Activated T-cell treated with anti-CD3 and anti-CD28 coated beads, Interleukin-2, amount 50 U/mL, for 24 hours (primary cell): ENCODE measurements at places on chromosomes 5 and 9.

DNA sequence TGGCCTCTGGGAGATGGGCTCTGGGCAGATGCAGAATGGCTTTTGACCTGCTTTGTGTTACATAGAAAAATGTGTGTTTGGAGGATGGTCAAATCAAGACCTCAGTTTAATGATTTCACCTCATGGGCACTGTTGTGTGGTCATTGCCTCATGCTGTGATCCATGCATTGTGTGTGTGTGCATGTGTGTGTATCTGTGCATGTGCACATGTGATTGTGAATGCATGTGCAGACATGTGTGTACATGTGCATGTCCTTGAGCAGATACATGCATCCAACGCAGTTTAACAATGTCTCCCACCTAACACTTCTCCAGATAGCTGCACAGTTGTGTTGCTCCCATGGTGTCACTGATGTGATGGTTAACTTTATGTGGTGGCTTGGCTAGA lies 40.1 kb upstream of the S1PR3 start:
- H3K4me3 ChIP-seq = no peak overlapping the region
- H3K4me1 ChIP-seq = peaks cover 14% of the 10 kb centered on the region
- peaks cover 63% of the 10 kb centered on the region for H3K27me3 ChIP-seq
- no peak overlapping the region for H3K27ac ChIP-seq

DNA sequence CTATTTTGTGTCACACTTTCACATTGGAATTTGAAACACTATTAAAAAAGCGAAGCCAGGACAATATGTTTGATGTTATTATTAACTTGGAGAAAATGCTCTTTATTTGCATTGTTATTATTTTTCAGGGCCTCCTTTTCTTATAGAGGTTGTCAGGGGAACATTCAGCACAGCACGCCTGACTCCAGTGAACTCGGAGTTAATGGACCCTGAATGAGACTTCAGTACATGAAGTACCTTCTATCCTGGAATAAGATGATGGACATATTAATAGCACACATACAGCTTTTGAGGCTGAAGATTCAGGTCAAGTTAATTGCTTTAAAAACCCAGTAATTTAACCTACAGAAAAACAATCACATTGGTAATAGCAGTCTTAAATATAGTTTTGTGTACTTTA lies 652.9 kb downstream of the SEMA5A start:
- no peak for DNase-seq
- H3K27ac ChIP-seq = no peak overlapping the region
- H3K36me3 ChIP-seq = no peaks in the 10 kb centered on the region
- H3K4me3 ChIP-seq = no peak overlapping the region

DNA sequence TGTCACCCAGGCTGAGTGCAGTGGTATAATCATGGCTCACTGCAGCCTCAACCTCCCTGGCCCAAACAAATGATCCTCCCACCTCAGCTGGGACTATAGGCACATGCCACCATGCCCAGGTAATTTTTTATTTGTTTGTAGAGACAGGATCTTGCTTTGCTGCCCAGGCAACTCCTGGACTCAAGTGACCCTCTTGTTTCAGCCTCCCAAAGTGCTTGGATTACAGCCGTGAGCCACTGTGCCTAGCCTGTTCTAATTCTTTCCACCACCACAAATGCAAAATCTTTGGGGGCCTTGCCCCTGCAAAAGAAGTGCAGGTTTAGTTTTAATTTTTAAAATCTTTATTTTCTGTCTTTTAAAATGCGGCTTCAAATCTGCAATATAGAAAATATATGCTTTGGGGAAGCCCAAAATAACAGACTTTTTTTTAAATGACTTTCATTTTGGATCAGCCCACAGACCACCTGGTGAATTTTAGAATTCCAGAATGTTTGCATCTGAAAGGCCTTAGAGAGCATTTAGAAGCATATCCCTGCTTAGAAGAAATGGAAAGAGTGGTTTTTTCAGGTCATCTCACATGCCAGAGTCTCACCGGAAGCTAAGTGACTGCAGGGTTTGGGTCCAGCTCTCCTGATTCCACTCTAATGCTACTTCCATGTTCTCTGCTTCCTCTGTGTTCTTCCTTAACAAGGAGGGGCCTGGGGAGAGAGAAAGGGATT lies 111.4 kb upstream of the FER start:
- H3K36me3 ChIP-seq = no peaks in the 10 kb centered on the region
- peaks cover 3% of the 10 kb centered on the region for H3K4me1 ChIP-seq
- H3K4me3 ChIP-seq = no peak overlapping the region
- H3K27ac ChIP-seq = no peak overlapping the region
- peaks cover 11% of the 10 kb centered on the region for H3K27me3 ChIP-seq

DNA sequence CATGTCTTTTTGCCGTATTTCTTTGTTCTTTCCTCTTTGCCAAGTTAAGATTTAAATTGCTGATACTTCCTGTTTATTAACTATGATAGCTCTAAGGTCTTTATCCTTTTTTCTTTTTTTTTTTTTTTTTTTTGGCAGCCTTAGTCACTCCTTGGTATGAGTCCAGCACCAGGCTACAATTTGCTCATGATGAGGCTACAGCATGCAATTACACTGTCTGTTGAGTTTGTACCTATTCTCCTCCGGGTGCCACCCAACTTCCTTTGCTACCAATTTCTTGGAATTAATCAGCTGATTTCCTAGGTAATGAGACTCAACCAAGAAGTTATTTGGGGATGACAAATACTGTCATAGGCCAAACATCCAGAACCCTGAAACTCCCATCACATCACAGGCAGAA lies 25.5 kb downstream of the ACTL7B start:
- no peak overlapping the region for H3K4me3 ChIP-seq
- DNase-seq = no peak
- H3K27ac ChIP-seq = no peak overlapping the region
- no peaks in the 10 kb centered on the region for H3K36me3 ChIP-seq
- peaks cover 9% of the 10 kb centered on the region for H3K27me3 ChIP-seq

DNA sequence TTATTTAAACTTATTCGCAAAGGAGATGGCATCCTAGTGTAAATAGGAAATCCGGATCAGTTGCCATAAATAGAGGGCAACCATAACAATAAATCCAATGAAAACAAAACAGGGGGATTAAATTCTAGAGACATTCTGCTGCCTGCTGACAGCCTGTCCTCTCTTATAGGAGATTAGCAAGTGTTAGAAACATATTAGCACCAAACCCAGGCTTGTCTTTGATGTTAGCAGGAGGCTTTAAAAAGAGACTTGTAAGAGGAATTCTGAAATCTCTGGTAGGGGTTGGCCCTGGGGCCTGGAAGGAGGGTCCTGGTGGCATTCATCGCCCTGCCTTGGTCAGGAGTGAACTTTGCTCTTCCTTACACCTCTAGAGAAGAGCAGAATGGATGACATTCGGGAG lies 21.6 kb downstream of the NDST1 start:
- no peak overlapping the region for H3K4me3 ChIP-seq
- H3K27me3 ChIP-seq = no peaks in the 10 kb centered on the region
- no peaks in the 10 kb centered on the region for H3K36me3 ChIP-seq
- H3K27ac ChIP-seq = no peak overlapping the region

DNA sequence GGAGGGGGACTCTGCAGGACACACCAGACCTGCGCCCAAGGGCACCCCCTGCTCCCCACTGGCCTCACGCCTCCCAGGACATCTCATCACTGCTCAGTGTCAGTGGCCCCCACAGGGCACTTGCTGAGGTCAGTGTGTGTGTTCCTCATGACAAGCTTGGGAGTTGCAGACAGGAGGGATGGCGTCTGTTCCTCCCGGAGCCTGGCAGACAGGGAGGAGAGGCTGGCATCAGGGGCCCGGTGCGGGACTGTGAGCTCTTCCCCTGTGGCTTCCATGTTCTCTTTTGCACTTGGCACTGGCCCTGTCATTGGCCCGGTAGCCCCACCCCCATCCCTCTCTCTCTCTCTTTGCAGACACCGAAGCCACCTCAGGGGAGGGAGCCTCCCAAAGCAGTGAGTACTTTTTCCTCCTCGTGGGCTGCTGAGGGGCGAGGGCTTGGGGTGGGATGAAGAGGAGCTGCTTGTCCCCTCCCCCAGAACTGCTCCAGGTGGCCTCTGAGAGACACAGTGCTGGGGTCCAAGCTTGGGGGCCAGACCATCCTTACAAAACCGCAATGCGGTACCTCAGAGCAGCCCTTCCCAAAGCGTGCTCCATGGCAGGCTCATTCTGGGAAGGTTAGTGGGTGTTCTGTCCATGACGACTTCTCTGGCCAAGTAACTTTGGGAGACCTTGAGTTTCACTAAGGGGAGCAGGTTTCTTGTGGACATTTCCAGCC lies 75.7 kb downstream of the AMBP start:
- DNase-seq = no peak
- no peaks in the 10 kb centered on the region for H3K27me3 ChIP-seq
- H3K4me3 ChIP-seq = no peak overlapping the region
- no peak overlapping the region for H3K27ac ChIP-seq
- H3K36me3 ChIP-seq = no peaks in the 10 kb centered on the region

- no peak for DNase-seq
- no peaks in the 10 kb centered on the region for H3K36me3 ChIP-seq
- H3K27me3 ChIP-seq = no peaks in the 10 kb centered on the region
- no peak overlapping the region for H3K27ac ChIP-seq
- H3K4me3 ChIP-seq = no peak overlapping the region
Measured at GRCh38 chr5:107532169-107532878, 138.4 kb downstream of the EFNA5 start.

GRCh38 chr5:93461756-93462155 lies 119.3 kb downstream of the NR2F1-AS1 start:
- H3K36me3 ChIP-seq = no peaks in the 10 kb centered on the region
- H3K27me3 ChIP-seq = no peaks in the 10 kb centered on the region
- H3K4me1 ChIP-seq = no peaks in the 10 kb centered on the region

DNA sequence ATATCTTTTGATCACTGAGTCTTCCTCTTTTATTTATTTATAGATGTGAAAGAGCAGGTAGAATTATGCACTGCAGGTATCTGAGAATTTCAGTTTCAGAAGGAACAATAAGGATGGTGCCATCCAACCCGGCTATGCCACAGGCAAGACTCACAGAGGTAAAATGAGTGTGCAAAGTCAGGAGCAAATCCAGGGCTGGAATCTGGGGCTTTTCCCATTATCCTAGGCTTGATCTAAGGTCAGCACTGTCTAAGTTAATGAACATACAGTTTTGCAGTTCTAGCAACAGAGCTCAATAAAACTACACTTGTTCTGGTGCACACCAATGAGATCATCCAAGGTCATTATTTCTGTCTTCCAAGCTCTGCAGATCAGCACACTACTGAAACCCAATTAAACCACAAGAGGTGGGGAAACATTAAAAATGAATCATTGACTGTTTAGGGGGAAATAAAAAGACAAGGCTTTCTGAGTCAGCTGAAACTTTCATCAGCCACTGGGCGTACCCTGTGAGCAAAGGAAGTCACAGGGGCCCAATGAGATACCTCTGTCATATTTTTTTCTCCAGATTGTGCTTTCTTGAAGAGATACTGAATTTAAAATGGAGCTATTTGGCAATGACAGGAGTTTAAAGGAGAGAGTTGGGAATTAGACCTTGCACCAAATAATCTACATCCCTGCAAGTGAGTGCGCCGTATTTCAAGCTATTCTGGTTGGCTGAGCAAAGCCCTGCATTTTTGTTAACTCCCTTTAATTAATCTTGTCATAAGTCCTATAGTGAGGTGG lies 662.2 kb upstream of the ZNF608 start:
- H3K4me3 ChIP-seq = no peak overlapping the region
- H3K4me1 ChIP-seq = no peaks in the 10 kb centered on the region
- H3K27ac ChIP-seq = no peak overlapping the region
- H3K27me3 ChIP-seq = no peaks in the 10 kb centered on the region
- DNase-seq = no peak
- no peaks in the 10 kb centered on the region for H3K36me3 ChIP-seq

DNA sequence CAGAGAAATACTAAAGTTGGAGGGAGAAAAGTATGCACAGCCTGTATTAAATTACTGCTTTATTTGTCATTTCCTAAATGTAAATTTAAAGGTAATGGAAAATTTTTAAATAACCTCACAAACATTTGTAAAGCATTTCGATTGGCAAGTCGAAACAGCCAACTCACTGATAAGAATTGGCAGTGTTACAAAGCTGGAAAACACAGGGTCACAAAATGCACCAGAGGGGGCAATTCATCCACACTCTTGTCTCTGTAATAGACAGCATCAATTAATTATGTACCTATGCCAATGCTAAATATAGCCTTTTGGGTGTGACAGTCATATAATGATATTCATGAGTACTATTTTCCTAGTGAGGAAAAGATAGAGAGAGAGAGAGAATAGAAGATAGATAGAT lies 140.6 kb upstream of the PRLR start:
- no peak overlapping the region for H3K4me3 ChIP-seq
- no peaks in the 10 kb centered on the region for H3K36me3 ChIP-seq
- DNase-seq = no peak
- no peak overlapping the region for H3K27ac ChIP-seq
- no peaks in the 10 kb centered on the region for H3K4me1 ChIP-seq

GRCh38 chr5:150624334-150625163 lies 15.9 kb upstream of the SYNPO start:
- H3K36me3 ChIP-seq = no peaks in the 10 kb centered on the region
- peaks cover 25% of the 10 kb centered on the region for H3K4me1 ChIP-seq
- peaks cover 29% of the 10 kb centered on the region for H3K27me3 ChIP-seq

DNA sequence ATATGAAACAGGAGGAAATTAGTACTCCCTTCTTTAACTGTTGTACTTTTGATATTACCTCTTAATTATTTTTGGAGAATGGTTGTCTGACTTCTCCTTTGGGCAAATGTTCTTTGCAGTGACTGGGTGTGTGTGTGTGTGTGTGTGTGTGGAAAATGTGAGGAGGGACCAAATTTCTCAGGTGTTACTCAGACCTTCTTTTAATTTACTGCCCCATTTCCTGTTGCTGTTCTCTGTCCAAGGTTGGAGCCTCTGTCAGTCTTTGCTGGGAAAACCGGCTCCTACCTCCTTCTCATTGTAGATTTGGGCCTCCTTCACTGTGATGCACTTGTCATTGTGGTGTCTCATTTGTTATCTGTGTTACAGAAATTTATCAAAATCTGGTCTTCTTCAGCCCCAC lies 68.4 kb downstream of the PBX3 start:
- no peak overlapping the region for H3K4me3 ChIP-seq
- no peak overlapping the region for H3K27ac ChIP-seq
- H3K36me3 ChIP-seq = no peaks in the 10 kb centered on the region
- DNase-seq = no peak
- peaks cover 9% of the 10 kb centered on the region for H3K4me1 ChIP-seq
- H3K27me3 ChIP-seq = no peaks in the 10 kb centered on the region

GRCh38 chr9:15187589-15187988 lies 119.4 kb downstream of the TTC39B start:
- H3K4me3 ChIP-seq = no peak overlapping the region
- DNase-seq = no peak
- peaks cover 98% of the 10 kb centered on the region for H3K36me3 ChIP-seq
- H3K27me3 ChIP-seq = no peaks in the 10 kb centered on the region
- H3K4me1 ChIP-seq = peaks cover 19% of the 10 kb centered on the region
- H3K27ac ChIP-seq = no peak overlapping the region
